ENCODE measurements at places on chromosomes 12 and 14.

DNA sequence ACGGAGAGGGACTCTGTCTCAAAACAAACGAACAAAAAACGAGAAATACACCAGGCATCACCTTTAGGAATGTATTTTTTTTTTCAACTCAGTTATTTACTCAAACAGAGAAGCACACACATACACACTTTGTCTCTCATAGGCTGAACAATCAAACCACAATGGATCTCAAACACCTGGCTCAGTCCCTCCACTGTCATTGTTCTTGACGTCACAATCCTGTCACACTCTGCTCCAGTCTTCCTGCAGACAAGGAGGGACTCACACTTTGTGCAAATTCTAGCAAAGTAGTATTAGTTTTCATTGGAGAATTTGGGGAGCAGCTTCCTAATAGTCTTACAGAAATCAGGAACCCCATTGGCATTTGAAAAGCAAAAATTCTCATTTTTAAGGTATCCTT is 727.8 kb downstream of the BCL11B start:
- DNase-seq: no peak

GRCh38 chr12:91413581-91414546 is 231.2 kb upstream of the DCN start:
- no peak for DNase-seq

- no peak for DNase-seq
These were observed 57.0 kb upstream of the NPFF start for GRCh38 chr12:53564278-53564677.

GRCh38 chr12:93922583-93923006 is 225.8 kb upstream of the PLXNC1 start:
- DNase-seq: no peak

DNA sequence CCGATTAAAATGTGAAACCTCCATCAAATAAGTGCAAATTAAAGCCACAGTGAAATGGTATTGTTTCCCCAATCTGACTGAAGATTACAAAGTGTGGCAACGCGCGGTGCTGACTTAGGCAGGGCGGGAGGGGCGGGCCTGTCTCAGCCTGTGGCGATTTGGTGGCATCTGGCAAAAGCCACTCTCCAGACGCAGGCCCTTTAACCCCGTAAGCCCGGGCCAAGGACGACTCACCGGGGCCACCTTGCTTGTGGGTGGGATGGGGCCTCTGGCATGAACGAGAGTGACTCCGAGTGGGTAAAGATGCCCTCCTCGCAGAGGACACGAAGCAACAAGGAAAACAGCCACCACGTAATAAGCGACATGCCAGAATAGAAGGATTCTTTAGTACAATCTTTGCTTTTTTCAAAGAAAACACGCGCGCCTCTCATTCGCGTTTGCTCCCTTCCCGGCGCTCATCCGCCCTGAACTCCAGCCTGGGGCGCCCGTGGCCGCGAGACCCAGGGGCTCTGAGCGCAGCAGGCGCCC is 815 bp downstream of the DEGS2 start:
- DNase-seq: no peak

- DNase-seq: no peak
These were observed 71.0 kb upstream of the FBXO21 start for GRCh38 chr12:117261247-117261646.

DNA sequence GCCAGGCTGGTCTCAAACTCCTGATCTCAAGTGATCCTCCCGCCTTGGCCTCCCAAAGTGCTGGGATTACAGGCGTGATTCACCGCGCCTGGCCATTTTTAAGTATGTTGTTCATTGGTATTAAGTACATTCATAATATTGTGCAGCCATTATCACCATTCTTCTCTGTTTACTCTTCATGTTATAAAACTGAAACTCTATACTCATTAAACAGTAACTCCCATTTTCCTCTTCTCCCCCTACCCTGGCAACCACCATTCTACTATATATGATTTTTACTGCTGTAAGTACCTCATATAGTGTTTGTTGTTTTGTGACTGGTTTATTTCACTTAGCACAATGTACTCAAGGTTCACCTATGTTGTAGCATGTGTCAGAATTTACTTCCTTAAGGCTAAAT is 23.1 kb downstream of the METAP2 start:
- DNase-seq: no peak

DNA sequence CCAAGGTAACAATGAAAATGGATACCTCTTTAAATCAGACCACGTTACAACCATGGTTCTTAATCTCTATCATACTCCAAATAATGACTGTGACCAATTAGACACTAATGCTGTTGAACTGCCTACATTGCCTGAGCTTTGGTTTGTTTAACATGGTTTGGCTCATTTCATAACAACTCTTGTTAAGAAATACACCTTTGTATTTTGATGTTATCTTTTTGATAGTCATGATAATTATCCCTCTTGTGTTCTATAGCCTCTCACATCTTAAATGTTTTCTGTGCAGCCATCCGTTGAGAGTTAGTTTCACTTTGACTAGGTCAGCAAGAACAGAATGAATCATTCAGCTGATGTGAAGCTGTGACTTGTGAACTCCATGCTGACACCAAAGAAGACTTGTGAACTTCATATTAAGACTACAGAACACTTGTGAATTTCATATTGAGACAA is 75.5 kb upstream of the RERGL start:
- no peak for DNase-seq

DNA sequence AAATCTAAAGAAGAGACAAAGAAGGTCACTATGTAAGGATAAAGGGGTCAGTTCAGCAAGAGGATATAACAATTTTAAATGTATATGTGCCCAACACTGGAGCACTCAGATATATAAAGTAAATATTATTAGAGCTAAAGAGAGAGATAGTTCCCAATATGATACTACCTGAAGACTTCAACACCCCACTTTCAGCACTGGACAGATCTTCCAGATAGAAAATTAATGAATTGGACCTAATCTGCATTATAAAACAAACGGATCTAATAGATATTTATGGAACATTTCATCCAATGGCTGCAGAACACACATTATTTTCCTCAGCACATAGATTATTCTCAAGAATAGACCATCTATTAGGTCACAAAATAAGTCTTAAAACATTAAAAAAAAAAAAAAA is 24.1 kb upstream of the SRGAP1 start:
- DNase-seq: no peak

- no peak for DNase-seq
These were observed 320.7 kb upstream of the ATP2B1 start for GRCh38 chr12:90029317-90029716.

- DNase-seq: no peak
These were observed 129.3 kb upstream of the RASSF8 start for GRCh38 chr12:25829192-25829591.

DNA sequence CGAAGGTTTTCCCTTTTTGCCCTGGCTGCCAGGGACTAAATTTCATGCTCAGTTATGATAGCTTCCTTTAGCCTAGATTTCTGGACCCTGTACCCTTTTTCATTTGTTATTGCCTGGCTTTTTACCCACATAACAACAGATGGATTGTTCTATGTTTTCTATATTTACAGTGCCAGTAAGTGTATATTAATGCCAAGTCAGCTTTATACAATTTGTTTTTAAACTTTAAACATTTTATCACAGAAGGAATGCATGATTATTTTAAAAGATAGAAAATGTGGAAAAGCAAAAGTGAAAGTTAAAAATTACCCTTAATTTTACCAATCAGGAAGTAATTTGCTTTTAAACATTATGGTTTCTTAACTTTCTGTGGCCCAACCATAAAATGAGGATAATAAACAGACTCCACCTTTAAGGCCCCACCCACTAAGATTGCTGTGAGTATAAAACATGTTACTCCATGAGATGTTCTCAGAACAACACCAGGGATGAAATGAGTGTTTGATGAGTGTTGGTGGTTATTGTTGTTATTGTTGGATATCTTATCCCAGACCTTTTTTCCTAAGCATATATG is 496.8 kb downstream of the EGLN3 start:
- no peak for DNase-seq

GRCh38 chr12:54002278-54002914 is 2.4 kb downstream of the HOXC9 start:
- DNase-seq: no peak
